ENCODE measurements at places on chromosomes 7 and 10.
A peak's percentile ranks its signal among the peaks of the same experiment; 100 is the strongest.

- H3K36me3 ChIP-seq = peaks cover 21% of the 10 kb centered on the region
- no peak for DNase-seq
- H3K4me1 ChIP-seq = peaks cover 6% of the 10 kb centered on the region
- H3K4me3 ChIP-seq = no peak overlapping the region
Observed at GRCh38 chr7:102208826-102209225, 77.8 kb upstream of the SH2B2 start.

- no peak overlapping the region for H3K27ac ChIP-seq
- H3K36me3 ChIP-seq = peaks cover 13% of the 10 kb centered on the region
- H3K4me3 ChIP-seq = no peak overlapping the region
- H3K4me1 ChIP-seq = peaks cover 18% of the 10 kb centered on the region
- H3K27me3 ChIP-seq = no peaks in the 10 kb centered on the region
Observed at GRCh38 chr7:143878884-143879283, 23.1 kb downstream of the TCAF1 start.

- H3K36me3 ChIP-seq = no peaks in the 10 kb centered on the region
- peaks cover 10% of the 10 kb centered on the region for H3K27me3 ChIP-seq
- no peak overlapping the region for H3K27ac ChIP-seq
- H3K4me3 ChIP-seq = no peak overlapping the region
- no peak for DNase-seq
- H3K4me1 ChIP-seq = no peaks in the 10 kb centered on the region
Observed at GRCh38 chr10:15738270-15738925, 18.7 kb upstream of the ITGA8 start.

DNA sequence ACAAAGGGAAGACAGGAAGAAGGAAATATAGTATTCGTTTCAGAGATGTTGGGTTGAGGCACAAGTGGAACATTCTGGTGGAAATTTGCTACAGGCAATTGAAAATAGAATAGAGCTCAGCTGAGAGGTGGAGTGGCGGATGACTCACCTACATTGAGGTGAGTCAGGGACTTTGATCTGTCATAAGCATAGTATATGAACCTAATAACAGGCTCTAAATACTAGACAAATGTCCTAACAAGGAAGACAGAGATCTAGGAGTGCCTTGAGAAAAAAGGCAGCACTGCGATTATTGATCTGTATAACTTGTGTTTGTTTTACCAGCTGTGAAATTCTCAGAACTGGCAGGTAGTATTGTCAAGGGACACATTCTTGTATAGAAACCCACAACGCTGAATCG is 907 bp upstream of the IFRD1 start:
- H3K36me3 ChIP-seq = peaks cover 1% of the 10 kb centered on the region
- DNase-seq = no peak
- peak overlapping the region; percentile 100 for H3K27ac ChIP-seq
- H3K27me3 ChIP-seq = no peaks in the 10 kb centered on the region

GRCh38 chr7:38317515-38317914 is 44.1 kb upstream of the TARP start:
- H3K4me1 ChIP-seq = peaks cover 14% of the 10 kb centered on the region
- H3K27me3 ChIP-seq = no peaks in the 10 kb centered on the region
- no peak overlapping the region for H3K4me3 ChIP-seq
- no peak for DNase-seq

DNA sequence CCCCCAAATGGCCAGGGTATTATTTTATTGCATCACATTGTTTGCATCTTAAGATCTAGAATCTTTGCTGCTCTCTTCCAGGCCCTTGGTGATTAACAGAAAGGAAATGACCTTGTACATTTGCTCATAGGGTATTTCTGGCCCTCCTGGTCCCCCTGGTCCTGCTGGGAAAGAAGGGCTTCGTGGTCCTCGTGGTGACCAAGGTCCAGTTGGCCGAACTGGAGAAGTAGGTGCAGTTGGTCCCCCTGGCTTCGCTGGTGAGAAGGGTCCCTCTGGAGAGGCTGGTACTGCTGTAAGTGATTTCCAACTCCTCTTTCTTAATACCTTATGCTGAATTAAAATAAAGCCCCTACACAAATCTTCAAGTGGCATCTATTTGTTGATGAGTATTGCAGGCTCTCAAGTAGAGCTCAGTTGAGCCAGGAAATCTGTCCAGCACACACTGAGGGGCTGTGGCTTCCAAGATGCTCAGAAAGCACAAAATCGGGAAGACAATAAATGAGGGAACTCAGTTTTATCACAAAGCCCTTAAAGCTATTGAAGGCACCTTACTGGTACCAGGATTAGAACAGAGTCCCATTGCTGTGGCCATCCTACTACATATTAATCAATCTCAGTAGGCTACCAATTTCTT is 28.2 kb downstream of the COL1A2 start:
- H3K27me3 ChIP-seq = no peaks in the 10 kb centered on the region
- H3K4me1 ChIP-seq = peaks cover 2% of the 10 kb centered on the region
- peaks cover 4% of the 10 kb centered on the region for H3K36me3 ChIP-seq
- DNase-seq = no peak

GRCh38 chr10:116073001-116073400 is 200.0 kb downstream of the GFRA1 start:
- no peaks in the 10 kb centered on the region for H3K36me3 ChIP-seq
- no peak for DNase-seq
- H3K4me1 ChIP-seq = peaks cover 9% of the 10 kb centered on the region
- H3K27ac ChIP-seq = no peak overlapping the region
- H3K27me3 ChIP-seq = peaks cover under 1% of the 10 kb centered on the region

- H3K27ac ChIP-seq = no peak overlapping the region
- H3K4me3 ChIP-seq = no peak overlapping the region
- no peaks in the 10 kb centered on the region for H3K27me3 ChIP-seq
- no peak for DNase-seq
- peaks cover 37% of the 10 kb centered on the region for H3K36me3 ChIP-seq
Observed at GRCh38 chr10:78038791-78039547, 5.3 kb downstream of the RPS24 start.

DNA sequence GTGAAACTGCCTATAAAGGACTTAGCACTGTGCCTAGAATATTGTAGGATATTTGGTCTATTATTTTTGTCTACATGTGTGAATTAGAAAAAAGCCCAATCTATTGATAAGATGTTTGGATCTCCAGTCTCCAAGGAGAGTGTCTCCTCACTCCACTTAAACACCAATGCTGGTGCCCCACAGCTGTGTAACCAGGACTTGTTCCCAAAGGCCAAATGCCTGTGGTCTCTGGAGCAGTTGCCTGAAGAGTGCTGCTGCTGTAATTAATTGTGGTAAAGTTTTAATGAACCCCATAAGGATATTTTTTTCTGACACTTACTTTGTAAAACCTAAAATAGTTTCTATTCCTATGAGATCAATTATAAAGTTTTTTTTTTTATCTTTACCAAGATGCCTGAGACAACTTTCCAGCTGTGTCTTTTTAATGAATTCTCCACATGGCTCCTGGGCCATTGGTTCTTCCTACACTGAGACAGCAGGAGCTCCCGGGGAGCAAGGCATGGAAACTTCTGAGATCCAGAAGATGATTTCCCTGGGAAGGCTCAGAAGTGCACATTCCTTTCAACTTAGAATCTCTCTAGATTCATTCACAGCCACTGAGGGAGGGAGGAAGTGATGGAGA is 11.2 kb upstream of the OR2A5 start:
- H3K4me3 ChIP-seq = no peak overlapping the region
- H3K27me3 ChIP-seq = no peaks in the 10 kb centered on the region
- H3K36me3 ChIP-seq = no peaks in the 10 kb centered on the region
- H3K4me1 ChIP-seq = peaks cover 4% of the 10 kb centered on the region

GRCh38 chr10:120841522-120842189 is 9.5 kb upstream of the WDR11 start:
- no peaks in the 10 kb centered on the region for H3K36me3 ChIP-seq

DNA sequence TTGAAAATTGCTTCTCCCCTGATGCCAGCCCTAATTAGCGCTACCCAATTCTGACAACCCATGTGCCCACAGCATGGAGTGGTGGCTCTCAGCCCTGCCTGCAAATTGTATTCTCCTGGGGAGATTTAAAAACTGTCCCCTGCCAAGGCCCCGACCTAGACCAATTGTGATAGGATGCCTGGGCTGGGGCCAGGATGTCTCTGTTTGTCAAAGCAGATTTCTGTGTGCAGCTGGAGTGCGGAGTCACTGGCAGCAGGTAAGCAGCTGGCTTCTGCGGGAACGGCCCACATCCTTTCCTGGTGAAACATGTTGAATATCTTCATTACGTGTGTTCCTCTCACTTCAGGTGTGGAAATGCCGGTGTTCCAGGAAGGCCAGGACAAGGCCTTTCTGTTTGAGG is 238.6 kb downstream of the WDR37 start:
- no peak overlapping the region for H3K4me3 ChIP-seq
- no peak overlapping the region for H3K27ac ChIP-seq
- H3K4me1 ChIP-seq = peaks cover 17% of the 10 kb centered on the region
- peaks cover 13% of the 10 kb centered on the region for H3K27me3 ChIP-seq
- no peaks in the 10 kb centered on the region for H3K36me3 ChIP-seq
- DNase-seq = no peak

GRCh38 chr10:88028654-88029053 is 165.2 kb downstream of the PTEN start:
- H3K36me3 ChIP-seq = no peaks in the 10 kb centered on the region
- H3K27me3 ChIP-seq = no peaks in the 10 kb centered on the region
- peaks cover 8% of the 10 kb centered on the region for H3K4me1 ChIP-seq
- no peak for DNase-seq
- no peak overlapping the region for H3K27ac ChIP-seq

DNA sequence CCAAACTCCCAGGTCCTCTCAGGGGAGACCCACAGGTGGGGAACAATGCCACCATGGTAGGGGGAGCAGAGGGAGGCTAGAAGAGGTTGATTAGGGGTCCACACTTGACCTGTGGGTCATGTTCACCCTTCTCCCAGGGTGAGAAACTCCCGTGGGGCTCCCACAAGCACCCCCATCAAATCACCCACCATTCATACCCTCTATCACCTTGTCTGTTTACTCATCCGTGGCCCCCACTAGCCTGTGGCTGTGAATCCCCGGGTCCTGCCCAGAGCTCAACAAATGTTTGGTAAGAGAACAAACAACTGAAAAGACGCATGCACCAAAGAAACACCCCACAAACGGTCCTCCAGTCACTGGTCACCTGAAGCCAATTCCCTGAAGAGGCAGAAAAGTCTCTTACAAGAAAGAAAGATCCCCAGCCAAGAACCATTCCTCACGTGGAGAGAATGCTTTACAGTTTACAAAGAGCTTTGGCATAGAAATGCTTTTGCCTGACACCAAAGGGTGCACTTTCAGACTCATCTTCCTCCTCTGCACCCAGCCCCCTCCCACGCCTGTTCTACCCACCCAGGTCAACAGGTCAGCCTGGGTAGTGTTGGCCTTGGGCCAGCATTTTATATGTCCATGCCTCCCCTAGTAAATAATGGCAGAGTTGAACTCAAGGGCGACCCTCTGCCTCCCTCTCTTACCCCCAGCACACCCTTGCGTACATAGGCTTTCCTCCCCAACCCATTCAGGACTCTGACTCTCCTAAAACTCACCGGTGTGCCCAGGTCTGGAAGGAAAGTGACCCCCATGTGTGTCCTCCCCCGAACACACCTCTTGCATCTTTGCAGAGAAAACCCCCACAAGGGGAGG is 1.9 kb downstream of the ZCCHC24 start:
- peaks cover 58% of the 10 kb centered on the region for H3K27me3 ChIP-seq
- peak overlapping the region; percentile 74 for H3K4me3 ChIP-seq
- peaks cover 19% of the 10 kb centered on the region for H3K4me1 ChIP-seq
- H3K36me3 ChIP-seq = no peaks in the 10 kb centered on the region
- H3K27ac ChIP-seq = peak overlapping the region; percentile 42
- DNase-seq = no peak

DNA sequence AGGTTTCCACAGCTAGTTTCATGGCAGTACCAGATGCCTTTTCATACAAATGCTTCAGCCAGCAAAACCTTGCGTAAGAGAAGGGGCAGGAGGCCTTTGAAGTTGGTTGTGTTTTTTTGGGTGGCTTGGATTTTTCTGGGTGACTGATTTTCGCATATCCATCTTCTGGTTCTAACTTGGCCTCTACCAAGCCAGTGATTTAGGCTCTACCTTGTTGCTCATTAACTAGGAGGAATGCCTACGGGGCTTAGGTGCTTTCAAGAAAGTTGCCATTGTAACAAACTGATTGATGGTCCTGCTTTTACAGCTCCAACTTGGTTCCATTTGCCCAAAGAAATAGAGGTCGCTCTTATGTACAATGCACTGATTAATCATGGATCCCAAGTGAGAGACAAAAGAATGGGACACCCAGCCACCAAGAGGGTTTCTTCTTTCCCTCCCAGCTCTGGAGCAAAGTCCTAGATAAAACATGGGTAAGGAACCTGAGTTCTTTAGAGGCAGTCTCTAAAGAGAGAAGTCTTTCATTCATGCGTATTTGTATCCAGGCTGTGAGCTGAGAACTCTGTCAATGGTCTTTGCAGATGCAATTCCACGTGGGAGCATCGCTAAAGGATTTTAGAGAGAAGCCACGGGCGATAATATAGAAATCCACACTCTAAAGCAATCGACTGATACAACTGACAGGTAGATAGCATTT is 92.1 kb upstream of the FGFR2 start:
- no peak for DNase-seq
- peak overlapping the region; percentile 88 for H3K27ac ChIP-seq
- no peaks in the 10 kb centered on the region for H3K27me3 ChIP-seq
- peaks cover 24% of the 10 kb centered on the region for H3K4me1 ChIP-seq
- H3K4me3 ChIP-seq = no peak overlapping the region
- no peaks in the 10 kb centered on the region for H3K36me3 ChIP-seq

GRCh38 chr10:127787873-127788272 is 50.9 kb downstream of the FOXI2 start:
- no peaks in the 10 kb centered on the region for H3K36me3 ChIP-seq
- H3K27me3 ChIP-seq = peaks cover 4% of the 10 kb centered on the region
- H3K4me1 ChIP-seq = peaks cover 4% of the 10 kb centered on the region

DNA sequence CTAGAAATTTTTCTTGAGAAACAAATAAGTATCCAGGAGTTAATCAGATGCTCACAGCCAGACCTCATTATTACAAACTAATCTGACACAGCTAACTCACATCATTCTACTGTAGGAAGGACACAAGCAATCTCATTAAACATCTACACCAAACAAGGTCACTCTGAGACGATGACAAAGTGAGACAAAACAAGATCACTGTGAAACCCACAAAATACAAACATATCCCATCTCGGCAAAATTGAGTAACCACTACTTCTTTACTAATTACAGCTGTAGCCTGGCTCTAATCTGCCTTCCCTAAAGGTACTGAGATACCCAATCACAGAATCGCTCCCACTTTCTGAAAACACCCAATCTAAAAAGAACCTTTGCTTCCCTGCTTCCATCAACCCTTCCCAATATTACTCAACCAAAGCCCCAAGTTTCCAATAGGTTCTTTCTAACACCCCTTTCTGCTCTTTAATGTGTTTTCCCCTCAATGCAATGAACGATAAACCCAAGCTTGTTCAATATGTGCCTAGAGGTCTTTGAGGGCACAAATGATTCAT is 26.9 kb downstream of the CCDC6 start:
- no peaks in the 10 kb centered on the region for H3K36me3 ChIP-seq
- H3K27ac ChIP-seq = no peak overlapping the region
- H3K4me1 ChIP-seq = peaks cover 11% of the 10 kb centered on the region
- no peak for DNase-seq

DNA sequence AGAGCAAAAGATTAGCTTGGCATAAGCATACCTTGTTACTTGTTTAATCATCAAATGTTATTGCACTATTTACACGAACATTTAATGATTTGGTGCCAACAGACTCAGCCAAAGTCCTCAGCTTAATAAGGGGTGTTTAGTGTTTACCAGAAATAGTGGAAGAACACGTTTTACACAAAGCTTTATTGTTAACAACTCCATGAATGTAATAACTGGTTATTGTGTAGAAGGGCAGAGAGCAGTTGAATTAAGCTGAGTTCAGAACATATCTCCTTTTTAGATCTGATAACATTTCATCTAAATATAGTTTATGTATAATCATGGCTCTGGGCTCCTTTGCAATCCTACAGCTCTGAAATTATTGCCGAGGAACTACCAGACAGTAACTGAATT is 99.1 kb downstream of the CABCOCO1 start:
- no peak overlapping the region for H3K4me3 ChIP-seq
- no peak for DNase-seq
- H3K27me3 ChIP-seq = no peaks in the 10 kb centered on the region
